ENCODE measurements at places on chromosomes 16 and 17.

GRCh38 chr17:38719943-38720641 is 10.0 kb upstream of the CISD3 start:
- peak; percentile 83 for DNase-seq

GRCh38 chr16:3175157-3176093 is 12.6 kb upstream of the OR1F1 start:
- DNase-seq = peak; percentile 53

DNA sequence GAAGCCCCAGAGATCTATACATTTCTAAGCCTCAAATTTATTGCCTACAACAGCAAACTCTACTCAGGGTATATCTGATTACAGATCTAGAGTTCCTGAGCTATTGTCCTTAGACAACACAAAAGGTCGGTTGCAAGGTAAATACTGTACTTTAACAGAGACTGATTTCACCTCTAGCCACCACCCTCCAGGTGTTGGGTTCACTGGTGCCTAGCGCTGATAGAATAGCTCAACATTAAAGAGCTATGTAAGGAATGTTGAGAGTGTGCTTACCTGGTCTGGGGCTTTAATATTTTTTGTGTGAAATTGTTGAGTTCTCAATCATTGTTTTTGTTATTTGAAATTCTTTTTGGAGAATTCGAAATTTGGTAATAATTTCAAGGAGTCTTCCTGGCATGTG is 277.0 kb upstream of the PSMD7 start:
- no peak for DNase-seq

GRCh38 chr17:64236827-64237403 is 26.1 kb downstream of the TEX2 start:
- DNase-seq = peak; percentile 45

DNA sequence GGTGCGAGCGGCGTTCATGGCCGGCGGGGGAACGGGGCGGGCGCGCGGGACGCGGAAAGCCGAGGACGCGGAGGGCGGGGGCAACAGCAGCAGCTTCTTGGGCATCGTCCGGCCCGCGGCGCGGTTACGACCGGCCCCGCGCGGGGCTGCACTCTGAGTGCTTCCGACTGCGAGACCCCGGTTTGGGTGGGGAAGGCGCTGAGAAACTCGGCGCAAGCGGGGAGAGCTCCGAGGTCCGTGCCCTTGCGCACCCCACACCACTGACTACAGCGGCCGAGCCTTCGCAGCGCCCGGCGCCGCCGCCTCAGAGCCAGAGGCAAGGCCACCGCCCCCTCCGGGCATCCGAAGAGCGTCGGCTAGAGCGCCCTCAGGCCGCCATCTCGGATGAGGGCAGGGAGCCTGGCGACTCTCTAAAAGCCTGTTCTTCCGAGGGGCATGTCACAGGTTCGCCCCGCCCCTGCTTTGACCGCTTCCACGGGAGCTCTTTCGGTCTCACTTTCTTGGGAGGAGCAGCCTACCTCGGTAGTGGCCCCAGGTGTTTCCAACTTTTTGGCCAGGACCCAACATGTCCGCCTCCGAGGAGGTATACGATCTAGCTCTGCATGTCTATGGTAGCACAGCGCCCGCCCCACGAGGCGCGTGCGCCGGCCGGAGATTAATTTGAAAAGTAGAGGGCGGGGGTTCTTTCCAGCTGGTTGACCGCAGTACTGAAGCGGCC is at the start of gene PRPSAP1:
TSS of gene PRPSAP1 (minus strand) at position 318 of the 718 bp plus-strand sequence. CDS start at position 105, 213 bp downstream.
- peak; percentile 96 for DNase-seq

DNA sequence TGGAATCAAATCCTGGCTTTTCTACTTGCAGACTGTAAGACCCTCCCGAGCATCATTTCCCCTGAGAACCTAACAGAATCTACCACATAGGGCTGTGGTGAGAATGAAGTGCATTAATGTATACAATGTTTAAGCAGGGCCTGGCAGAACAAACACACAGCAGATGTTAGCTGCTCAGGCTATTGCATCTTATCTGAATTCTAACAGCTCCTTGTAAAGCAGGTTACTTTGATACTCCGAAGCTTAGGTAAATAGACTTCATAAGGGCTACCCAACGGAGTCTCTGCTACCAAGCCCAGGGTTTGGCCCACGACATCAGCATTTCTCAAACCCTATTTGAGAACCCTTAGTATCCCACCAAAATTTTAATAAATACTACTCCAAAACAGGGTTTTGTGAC is 24.4 kb upstream of the NOS2 start:
- no peak for DNase-seq

GRCh38 chr17:3796110-3796821 is 4.7 kb downstream of the ITGAE start:
- no peak for DNase-seq

DNA sequence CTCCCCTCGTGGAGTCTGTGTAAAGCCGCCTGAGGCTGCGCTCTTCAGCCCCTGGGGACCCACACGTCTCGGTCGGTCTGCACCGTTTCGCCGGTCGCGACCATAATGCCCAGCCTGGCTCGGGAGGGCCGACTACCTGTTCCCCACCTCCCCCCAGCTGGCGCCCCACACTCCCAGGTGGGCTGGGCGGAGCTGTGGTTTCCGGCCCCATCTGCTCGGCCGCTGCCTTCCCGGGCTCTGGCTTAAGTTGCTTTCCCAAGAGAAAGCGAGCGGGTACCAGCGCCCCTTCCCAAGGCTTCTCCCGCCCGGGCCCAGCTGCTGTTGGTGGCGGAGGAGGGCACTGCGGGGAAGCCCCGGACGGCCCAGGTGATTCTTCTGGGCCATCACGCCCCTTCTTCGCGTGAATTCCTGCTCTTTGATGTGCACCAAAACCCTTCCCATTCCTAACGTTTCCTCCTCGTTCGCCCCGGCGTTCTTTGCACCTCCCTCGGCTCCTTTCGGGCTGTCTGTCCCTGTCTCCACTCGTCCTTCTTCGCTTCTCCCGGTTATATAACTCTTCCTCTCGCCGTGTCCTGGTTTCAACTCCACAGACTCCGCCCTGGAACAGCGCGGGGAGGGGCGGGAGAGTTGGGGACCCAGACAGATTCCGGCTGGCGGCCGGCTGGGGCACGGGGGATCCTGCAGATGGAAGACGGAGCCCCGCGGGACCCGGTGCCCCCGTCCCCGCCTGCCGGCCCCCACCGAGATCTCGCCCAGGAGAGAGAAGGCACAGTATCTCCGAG is 2.0 kb downstream of the KDM6B start:
- peak; percentile 77 for DNase-seq

- no peak for DNase-seq
Observed at GRCh38 chr17:16652847-16653366, 743 bp downstream of the ZNF624 start.

Measured in neural progenitor cell (in vitro differentiated cells).